Gastroesophageal sphincter (tissue), 4 donors: ENCODE measurements at places on chromosomes 3 and 15. TPM values are rescaled to one million over a fixed set of nuclear protein-coding genes. Genes with fewer than 3 reads are reported as not detected.

Gene MNS1
- total RNA-seq, result 2.0 TPM

Gene STRA6
- 0.12 TPM for total RNA-seq

Gene UBL7
- 47.9 TPM for total RNA-seq

Gene PCOLCE2
- 25.7 TPM for total RNA-seq

Gene MITF
- 76.7 TPM for total RNA-seq
